ENCODE measurements at places on chromosomes 1 and 21.

GRCh38 chr1:30933874-30934252 lies 25.3 kb upstream of the SDC3 start:
- no peak for DNase-seq

- DNase-seq, result no peak
Measured at GRCh38 chr1:197677752-197678295, 97.5 kb downstream of the DENND1B start.

DNA sequence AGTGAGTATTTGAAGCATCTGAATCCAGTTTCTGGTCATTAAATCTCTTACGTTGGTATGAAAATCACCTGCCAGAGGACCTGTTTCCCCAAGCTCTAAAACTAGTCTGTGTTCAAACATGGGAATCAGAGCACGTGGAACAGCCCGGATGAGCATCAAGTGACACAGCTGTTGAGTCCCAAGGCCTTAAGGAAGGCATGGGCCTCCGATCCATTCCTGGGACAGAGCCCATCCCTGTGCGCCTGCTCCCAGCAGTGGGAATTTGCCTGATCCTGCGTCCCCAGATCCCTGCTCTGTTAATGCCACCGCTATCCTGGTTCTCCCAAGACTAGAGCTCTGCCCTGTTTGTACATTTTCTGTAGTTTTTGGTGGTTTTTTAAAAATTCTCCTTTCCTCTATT lies 68.4 kb upstream of the FBXO28 start:
- no peak for DNase-seq

DNA sequence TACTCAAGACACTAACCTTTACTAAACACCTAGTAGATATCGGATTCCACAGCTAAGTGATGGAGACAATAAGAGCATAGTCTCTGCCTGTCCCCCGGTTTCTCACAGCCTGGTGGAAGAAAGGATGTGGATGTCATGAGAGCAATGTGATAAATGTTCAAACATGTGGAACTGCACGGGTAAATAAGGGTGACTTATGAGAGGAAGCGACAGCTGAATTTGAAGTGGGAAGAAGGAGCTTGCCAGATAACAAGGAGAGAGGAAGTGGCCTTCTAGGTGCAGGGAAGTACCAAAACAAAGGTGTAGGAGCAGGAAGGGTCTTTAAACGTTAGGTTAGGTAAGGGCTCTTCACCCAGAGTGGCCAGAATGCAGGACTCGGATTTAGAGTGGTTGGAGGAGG lies 178.6 kb upstream of the NRIP1 start:
- DNase-seq, result no peak

- DNase-seq, result no peak
Measured at GRCh38 chr1:119767486-119767885, 1.2 kb downstream of the HMGCS2 start.

DNA sequence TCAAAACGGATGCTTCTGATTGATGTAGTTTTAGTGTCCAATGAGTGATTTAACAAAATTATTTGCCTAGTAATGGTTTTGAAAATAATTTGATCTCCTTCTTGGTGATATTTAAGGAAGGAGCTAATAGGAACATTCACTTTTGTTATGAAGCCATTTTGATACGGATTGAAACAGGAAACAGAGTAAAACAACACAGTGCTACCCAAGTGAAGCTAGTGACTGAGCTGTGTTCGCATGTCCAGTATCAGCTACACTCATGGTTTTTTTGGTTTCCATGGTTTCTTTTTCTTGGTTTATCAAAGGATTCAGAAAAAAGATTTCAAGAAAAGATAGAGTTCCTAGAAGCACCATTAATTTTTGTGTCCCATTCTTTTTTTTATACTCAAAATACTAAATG lies 40.1 kb upstream of the PLEKHO1 start:
- DNase-seq, result peak; percentile 80

Data from CD4-positive, alpha-beta T cell treated with Interleukin-4 for 4 hours (primary cell).